ENCODE measurements at places on chromosomes 3 and 15.

DNA sequence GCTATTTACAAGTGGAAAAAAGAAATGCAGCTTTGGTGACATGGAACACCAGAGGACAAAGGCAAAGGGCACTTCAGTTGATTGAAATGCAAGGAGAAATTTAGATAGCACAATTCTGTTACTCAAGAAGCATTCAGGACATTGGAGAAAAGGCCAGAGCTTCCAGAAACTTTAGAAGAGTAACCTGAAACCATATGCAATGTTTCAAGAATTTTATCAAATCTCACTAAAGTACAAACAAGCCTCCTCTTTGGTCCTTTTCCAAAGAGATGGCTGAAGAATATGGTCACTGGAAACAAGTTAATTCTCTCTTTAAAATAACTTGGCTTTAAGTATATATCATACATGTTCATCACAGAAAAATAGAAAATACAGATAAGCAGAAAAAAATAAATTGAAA is 14.6 kb upstream of the LMOD3 start:
- no peak for DNase-seq

DNA sequence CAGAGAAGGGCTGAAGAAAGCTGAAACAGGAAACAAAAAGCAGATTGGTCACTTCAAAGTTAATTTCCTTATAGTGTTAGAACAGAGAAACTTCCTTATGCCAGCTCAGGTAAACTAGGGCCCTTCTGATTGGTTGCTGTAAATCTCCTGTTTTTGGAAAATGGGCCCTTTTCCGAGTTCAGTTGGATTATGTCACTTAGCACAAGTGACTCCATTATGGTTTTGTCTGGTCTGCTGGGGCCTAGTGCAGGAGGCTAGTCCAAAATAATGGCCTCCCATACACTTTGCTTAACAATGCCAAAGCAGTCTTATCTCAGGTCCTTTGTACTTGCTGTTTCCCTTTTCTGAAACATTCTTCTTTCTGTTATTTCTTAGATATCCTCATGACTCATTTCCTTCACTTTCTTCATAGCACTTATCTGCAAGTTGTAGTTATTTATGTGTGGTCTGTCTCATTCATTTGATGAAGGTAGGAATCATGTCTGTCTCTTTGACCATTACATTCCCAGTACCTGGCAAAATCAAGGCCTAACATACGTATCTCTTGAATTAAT is 7.7 kb upstream of the DCP1A start:
- DNase-seq: no peak

DNA sequence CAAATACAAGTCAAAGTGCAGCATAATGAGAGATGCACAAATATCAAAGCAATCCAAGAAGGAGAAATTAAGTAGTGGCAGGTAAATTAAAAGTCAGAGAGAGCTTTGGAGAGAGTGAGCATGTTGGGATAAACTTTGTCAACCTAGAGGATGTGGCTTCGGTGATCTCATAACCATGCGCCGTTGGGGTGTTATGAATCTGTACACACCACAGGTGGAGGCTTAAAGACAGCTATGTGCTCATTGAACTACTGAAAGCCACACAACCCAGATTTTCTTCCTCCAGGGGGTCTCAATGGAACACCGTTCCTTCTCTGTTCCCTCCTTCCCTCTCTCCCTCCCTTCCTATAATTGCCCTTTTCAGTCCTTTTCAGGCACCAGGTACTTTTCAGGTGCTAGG is 52.0 kb downstream of the SUCNR1 start:
- DNase-seq: no peak

DNA sequence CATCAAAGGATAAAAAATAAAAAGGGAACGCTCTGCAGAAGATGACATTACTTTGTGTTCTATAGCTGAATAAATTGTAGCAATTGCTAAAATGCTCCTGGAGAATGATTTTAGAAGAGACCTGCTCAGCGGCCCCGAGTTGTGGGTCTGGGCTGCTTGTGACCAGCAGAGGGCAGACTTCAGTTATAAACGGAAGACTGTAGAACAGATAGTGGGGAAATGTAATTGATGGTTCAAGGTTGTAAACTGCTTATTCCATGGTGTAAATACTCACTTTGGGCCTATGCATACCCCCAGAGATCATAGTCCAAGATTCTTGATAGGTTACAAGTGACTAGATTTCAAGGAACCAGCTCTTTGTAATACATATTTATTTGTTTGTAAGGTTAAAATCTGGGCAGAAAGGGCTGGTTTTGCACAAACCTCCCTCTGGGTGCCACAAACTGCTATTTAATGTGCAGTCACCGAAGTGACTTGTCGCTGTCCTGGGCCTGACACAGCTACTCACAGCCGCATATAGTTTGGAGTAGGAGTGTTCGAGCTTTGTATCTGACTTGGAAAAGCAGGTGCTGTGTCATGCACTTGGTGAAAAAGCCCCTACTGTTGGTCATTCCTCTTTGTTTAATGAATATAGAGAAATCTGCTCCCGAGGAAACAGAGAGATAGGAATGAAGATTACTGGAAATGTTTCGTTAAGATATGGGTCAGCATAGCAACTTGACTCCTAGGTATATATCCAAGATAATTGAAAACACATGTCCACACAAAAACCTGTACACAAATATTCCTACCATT is 34.7 kb upstream of the NDUFB4 start:
- no peak for DNase-seq

- DNase-seq: peak; percentile 73
Measured at GRCh38 chr3:111568911-111569310, 26.2 kb downstream of the ZBED2 start.
